Esophagus squamous epithelium (tissue), 5 donors: ENCODE measurements at places on chromosomes 12 and 14.
A peak's percentile ranks its signal among the peaks of the same experiment; 100 is the strongest.

DNA sequence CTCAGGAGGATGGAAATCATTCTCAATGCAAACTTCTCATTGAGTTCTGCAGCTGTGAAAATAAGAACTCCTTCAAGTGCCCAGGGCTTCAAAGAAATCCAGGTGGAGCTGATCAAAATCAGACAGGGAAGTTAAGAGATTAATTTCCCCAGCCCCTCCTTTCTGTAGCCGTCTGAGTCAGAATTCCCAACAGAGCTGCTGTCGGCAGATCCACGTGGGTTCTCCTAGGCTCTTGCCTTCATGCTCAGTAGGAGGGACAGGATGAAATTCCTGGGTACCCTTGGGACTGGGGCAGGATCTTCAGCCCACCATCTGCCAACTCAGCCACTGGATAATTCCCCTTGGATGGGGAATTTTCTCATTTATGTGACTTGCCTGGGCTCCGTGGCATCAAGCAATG is 13.3 kb downstream of the TGFB3 start:
- DNase-seq, result no peak

DNA sequence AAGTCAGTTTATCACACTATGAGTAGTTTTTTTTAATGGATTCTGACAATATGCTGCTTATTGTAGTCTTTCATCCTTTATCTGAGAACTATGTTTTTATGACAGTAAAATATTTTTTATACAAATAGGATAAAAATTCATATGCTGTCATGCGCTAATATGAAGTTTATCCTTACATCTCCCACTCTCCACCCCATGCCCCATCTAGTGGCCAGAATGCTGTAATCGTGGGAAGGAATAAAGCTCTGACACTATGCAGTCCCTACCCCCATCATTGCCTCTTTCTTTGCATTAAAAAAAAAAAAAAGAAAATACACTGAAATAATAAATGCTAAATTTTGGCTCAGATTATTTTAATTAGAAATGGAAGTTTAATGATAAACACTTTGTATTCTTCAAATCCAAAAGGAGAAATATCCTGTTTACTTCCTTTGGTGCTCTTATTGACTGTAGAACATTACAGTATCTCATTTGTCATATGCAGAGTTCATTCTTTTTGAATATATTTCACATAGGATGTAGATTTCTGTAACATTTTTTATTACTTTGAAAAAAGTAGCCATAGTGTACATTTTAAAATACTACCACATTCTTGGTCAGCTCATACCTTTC is 145.9 kb upstream of the SLCO1C1 start:
- DNase-seq, result no peak

- DNase-seq, result no peak
Measured at GRCh38 chr14:102802834-102803523, 25.7 kb downstream of the TRAF3 start.

- DNase-seq, result no peak
Measured at GRCh38 chr14:55535516-55536203, 44.3 kb upstream of the KTN1 start.

DNA sequence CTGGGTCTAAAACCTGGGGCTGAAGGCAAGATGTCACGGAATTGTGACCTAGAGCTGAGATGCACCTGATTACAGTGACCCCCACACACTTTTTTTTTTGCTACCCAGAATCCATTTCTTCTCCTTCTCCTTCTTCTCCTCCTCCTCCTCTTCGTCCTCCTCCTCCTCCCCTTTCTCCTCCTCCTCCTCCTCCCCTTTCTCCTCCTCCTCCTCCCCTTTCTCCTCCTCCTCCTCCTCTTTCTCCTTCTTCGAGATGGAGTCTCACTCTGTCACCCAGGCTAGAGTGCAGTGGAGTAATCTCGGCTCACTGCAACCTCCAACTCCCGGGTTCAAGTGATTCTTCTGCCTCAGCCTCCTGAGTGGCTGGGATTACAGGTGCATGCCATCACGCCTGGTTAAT is 19.4 kb upstream of the FLVCR2 start:
- DNase-seq, result no peak

- no peak for DNase-seq
Measured at GRCh38 chr12:121793440-121793837, at the start of gene RHOF. RHOF (minus strand) TSS chr12:121793688; CDS start chr12:121793633, 55 bp downstream.

- DNase-seq, result no peak
Measured at GRCh38 chr12:3158851-3159465, 81.8 kb downstream of the TSPAN9 start.

GRCh38 chr14:29940482-29940881 is 12.8 kb upstream of the PRKD1 start:
- DNase-seq, result no peak

GRCh38 chr12:121248622-121249021 is 38.7 kb downstream of the P2RX4 start:
- DNase-seq, result no peak

DNA sequence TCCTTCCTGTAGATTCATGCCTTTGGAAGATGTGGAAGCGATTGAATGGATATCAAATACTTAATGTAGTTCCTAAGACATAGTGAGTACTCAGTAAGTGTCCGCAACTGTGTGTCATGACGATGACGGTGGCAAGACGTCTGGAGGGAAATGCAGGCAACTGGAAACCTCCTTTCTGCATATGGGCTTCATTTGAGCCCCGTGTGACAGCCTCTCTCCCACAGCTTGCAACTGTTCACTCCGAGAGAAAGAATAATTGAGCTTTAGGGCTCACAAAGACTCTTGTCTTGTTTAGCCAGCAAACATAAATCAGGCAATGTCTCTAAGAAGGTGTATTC is 6.9 kb downstream of the CFAP251 start:
- DNase-seq, result no peak

DNA sequence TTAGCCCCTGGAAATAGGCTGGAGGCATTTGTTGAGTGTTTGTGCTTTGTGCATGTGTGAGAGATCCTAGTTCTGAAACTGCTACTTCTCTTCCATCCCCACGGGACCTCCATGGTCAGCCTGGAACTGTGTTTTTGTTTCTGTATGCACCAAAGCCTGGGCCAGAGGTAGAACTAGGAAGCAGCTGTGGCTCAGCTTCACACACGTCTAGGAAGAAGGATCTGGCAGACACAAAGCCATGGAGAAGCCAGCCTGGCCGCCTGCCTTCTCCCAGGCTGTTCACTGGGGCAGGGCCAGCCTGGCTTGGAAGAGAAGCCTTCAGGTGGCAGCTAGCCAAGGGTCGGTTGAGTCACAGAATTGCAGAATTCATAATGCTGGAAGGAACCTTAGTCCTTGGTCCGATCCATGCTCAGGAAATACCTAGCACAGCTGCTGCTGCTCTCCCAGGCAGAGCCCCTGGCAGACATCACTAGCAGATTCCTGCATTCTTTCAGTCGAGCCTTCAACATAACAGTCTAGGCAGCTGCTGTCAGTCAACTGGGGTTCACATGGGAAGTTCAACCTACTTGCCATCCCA is 27.0 kb downstream of the RIN3 start:
- peak; percentile 23 for DNase-seq

DNA sequence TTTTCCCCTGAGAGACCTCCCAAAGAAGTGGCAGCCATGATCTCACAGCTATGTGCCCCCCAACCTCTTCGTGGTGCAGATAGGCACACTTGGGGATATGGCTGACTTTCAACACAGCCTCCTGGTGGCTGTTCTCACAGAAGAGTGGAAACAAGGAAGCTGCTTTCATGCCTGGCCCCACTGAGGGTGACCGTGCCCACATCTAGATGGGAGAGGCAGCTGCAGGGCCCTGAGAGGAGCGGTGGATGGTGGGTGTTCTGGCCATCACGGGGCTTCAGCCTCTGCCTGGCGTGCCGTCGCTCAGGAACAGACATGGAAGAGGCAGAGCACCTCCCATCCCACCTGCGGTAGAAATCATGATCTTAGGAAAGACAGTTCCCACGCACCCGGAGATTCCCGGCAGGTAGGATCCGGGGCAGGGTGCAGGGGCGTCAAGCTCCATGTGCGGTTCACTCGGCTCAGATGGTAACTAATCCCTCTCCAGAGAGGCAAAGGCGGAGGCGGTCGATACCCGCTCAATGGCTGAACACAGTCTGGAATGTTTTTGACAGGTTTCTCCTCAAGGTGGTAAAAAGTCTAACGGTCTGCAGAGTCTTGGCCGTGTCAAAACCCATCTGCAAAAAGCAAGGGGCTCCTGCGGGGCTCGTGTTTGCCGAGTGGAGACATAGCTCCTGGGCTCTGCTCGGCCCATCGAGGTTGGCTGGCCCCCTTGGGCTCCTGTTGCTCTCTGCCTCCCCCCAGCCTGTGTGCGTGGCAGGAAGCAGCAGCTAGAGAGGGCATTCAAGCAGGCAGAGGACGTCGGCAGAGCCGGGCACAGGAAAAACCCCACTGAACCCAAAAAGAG is 225.2 kb upstream of the RTL1 start:
- DNase-seq, result no peak

- no peak for DNase-seq
Measured at GRCh38 chr14:39030209-39030608, 72.8 kb downstream of the SEC23A start.

DNA sequence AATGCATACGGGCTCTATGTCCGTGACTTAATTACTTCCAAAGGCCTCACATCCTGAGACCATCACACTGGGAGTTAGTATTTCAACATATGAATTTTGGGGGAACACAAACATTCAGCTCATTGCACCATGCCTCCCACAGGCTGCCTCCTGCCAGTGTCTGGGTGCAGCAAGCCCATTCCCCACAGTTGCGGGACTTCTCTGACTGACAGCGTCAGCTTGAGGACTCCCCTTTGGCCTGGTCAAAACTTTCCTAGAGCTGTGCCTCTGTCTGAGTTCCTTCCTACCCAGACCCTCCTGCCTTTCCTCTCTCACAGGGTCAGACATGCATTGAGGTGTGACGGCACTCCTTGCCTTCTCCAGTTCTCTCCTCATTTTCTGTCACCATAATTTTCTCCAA is 27.4 kb downstream of the PPP1R36 start:
- DNase-seq, result no peak

DNA sequence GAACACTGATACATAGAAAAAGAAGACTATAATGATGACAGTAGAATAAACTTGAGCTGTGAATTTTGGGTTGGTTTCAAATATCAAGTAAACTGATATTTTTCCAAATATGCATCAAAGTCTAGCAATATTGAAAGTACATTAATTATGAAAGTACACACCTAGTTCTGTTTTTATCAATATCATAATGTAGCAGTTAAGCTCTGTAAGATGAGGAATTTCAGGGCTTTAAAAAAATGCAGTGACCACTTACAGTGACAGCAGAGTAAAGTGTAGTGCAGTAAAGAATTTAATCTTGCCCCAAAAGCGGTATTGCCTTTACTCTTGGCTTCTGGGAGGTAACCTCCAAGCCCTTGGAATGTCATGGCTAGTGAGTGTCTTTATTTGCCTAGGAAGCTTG is 102.9 kb upstream of the ABCD2 start:
- no peak for DNase-seq

DNA sequence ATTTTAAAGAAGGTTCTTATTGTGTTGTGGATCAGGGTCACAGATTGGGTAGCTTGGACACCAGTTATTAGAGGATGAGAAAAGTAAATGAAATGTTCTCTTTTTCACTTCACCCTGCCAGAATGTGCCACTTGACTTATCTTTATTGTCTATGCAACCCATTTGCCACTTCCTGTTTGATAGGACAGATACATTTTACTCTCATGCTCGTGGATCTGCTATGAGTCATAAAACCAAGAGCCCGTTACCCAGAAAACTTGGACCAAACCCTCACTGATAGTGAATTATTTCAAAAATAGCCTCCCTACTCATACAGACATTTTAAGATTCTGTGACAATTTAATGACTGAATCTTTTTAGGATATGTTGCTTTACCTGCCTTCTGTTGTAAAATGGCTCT is 1.8 kb downstream of the ISCA2 start:
- DNase-seq, result no peak

- DNase-seq, result no peak
Measured at GRCh38 chr12:107233551-107233950, 140.2 kb upstream of the CRY1 start.

GRCh38 chr14:72154645-72155378 is 222.6 kb downstream of the RGS6 start:
- no peak for DNase-seq

DNA sequence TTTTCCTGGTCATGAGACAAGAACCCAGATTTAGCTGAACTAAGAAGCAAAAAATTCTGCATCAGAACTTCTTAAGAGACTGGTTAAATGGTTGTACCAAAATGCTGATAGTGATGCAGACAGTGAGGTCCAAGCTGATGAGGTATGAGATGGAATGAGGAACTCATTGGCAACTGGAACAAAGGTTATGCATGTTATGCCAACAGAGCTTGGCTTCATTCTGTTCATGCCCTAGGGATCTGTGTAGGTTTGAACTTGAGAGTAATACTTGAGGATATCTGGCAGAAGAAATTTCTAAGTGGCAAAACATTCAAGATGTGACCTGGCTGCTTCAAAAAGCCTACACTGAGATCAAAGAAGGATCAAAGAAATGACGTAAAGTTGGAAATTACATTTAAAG is 398.0 kb downstream of the FSCB start:
- DNase-seq, result no peak

DNA sequence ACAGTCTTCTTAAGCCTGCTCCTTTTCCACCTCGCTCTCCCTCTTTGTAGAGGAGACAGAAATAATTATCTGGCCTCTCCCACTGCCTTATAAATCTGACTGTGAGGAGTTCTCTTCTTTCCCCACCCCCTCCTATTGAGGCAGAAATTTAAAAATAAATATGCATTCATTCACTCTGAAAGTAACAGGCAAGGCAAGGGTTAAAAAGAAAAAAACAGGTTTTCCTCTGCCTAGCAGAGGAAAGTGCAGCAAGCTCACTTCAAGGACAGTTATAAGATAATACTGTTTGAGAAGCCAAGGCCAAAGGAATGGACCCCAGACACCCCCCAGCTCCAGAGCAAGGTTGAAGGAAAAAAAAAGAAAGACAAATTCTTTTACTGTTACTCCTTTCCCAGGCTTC is 56.3 kb downstream of the DHRS2 start:
- DNase-seq, result no peak

GRCh38 chr12:127519779-127520178 is 747.2 kb upstream of the TMEM132C start:
- DNase-seq, result no peak

GRCh38 chr12:96258104-96258961 is 64.2 kb downstream of the ELK3 start:
- DNase-seq, result no peak

- no peak for DNase-seq
Measured at GRCh38 chr12:56071648-56072047, 8.3 kb upstream of the ERBB3 start.

DNA sequence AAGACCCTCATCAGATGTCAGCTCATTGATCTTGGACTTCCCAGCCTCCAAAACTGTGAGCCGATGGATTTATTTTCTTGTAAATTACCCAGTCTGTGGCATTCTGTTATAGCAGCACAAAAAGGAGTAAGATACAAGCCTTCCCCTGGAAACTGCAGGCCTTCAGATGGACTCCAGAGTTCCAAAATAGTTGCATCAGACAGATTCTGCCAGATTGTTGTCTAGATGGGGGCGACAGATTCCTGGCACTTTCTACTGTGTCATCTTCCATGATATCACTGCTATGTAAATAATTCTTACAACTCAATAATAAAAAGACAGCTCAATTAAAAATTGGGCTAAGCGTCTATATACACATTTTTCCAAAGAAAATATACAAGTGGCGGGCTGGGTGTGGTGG is 17.2 kb upstream of the MARK3 start:
- no peak for DNase-seq

GRCh38 chr14:95876761-95877538 is at the start of gene TUNAR:
TUNAR (plus strand) TSS chr14:95876832.
- DNase-seq, result no peak
